ENCODE measurements at places on chromosomes 13 and 19. TPM values are rescaled to one million over a fixed set of nuclear protein-coding genes. Genes with fewer than 3 reads are reported as not detected.

Gene MEF2B
- 2.0 TPM for total RNA-seq

Gene EDNRB
- total RNA-seq, result 24.5 TPM

Gene ZGLP1
- not detected for total RNA-seq

Gene NDFIP2
- 15.4 TPM for total RNA-seq

Gene RFXAP
- 5.4 TPM for total RNA-seq
